ENCODE measurements at places on chromosomes 7 and 10.

DNA sequence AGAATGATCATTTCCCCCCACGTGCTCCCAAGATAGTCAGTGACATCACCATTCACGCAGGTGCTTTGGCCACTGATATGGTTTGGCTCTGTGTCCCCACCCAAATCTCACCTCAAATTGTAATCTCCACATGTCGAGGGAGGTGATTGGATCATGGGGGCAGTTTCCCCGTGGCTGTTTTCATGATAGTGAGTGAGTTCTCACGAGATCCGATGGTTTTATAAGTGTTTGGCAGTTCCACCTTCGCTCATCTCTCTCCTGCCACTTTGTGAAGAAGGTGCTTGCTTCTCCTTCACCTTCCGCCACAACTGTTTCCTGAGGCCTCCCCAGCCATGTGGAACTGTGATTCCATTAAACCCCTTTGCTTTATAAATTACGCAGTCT, 205.4 kb upstream of the SH2B2 start:
- DNase-seq, result no peak

GRCh38 chr10:77496941-77497420, 140.6 kb downstream of the KCNMA1 start:
- peak; percentile 26 for DNase-seq

GRCh38 chr10:124349996-124350280, 68.8 kb downstream of the OAT start:
- DNase-seq, result no peak

- no peak for DNase-seq
Observed at GRCh38 chr10:84196941-84197340, 2.6 kb downstream of the CDHR1 start.

- no peak for DNase-seq
Observed at GRCh38 chr10:124997771-124998623, 56.1 kb downstream of the ZRANB1 start.

DNA sequence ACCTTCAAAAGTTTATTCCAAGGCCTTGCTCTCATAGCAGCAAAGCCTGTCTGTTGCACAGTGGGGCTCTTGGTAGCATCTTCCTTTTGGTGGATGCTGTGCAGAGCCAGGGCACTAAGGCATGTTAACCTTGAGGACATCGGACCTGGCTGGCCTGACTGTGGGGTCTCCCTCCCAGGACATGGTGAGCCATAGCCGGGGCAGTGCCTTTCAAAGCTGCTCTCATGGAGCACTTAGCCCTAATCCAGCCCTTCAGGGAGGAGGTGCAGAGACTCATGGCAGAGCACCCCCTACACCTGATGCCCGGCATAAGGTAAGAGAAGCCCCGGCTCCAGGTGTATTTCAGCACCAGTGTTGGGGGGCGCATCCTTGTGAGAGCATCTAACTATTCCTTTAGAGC, 941.4 kb upstream of the ZNF722 start:
- no peak for DNase-seq

GRCh38 chr10:78981257-78981969, 87.4 kb upstream of the ZMIZ1 start:
- no peak for DNase-seq

DNA sequence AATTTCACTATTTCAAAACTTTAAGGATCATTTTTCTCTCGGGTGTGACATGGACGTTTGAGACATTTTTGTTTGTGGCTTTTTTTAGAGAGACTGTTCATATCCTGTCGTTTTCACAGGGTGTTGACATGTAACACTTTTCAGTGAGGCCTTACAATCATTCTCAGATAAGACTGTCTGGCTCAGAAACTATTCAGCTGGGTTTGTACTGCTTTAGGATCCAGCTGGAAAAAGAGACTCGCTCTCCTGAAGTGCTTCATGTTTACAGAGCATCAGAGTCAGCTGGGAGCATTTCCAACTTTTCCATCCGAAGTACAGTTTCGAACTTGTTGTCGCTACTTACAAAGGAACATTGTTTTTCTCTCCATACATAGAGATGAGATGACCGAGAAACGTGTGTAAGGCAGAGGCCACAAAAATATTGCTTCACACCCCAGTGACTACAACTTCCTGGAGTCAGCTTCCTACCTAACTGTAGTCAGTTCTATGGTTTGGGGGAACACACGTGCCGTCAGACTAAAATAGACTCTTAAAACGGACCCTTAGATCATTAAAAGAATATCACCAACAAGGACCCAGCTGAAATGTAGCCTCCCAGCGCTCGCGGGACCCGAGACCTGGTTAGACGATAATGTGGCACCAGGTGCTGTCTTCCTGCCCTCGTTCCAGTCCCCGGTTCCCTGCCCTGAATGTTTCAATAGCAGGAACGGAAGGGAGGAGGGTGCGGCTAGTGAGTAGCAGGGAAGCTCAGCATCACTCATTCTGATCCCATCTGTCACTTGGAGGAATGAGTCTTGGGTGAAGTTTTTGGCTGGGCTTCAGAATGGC, 78.0 kb downstream of the MKI67 start:
- no peak for DNase-seq

DNA sequence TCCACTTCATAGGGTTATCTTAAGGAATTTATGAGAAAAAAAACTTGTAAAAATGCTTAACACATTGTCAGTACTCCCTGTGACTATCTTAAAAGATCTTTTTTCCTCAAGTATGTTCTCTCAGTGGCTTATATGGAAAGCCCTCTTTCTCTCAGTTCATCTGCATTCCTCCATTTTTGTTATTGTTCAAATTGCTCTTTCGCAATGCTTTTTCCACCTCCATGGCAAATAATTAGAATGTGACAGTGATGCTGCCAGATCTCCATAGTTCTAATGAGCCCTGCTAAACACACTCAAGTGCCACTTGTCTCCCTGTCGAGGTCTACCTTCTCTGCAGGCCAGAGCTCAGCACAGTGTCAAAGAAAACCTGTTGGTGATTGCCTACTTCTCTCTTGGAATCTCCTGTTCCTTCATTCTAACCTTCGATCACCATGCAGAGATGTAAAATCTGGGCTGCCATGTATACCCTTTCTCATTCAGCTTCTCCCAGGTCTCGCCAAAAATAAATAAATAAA, 37.2 kb upstream of the ABCB5 start:
- no peak for DNase-seq

DNA sequence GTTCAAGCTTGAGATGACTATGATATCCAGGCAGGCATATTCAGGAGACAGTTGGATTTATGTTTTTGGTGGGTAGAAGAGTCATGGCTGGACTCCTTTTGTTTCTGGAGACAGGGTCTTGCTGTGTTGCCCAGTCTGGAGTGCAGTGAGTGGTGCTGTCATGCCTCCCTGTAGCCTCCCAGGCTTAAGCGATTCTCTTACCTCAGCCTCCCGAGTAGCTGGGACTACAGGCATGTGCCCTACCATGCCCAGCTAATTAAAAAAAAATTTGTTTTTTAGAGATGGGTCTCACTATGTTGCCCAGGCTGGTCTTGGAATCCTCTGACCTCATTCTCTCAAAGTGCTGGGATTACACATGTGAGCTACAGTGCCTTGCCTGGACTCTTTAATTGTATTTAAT, 62.0 kb downstream of the ADK start:
- DNase-seq, result no peak

DNA sequence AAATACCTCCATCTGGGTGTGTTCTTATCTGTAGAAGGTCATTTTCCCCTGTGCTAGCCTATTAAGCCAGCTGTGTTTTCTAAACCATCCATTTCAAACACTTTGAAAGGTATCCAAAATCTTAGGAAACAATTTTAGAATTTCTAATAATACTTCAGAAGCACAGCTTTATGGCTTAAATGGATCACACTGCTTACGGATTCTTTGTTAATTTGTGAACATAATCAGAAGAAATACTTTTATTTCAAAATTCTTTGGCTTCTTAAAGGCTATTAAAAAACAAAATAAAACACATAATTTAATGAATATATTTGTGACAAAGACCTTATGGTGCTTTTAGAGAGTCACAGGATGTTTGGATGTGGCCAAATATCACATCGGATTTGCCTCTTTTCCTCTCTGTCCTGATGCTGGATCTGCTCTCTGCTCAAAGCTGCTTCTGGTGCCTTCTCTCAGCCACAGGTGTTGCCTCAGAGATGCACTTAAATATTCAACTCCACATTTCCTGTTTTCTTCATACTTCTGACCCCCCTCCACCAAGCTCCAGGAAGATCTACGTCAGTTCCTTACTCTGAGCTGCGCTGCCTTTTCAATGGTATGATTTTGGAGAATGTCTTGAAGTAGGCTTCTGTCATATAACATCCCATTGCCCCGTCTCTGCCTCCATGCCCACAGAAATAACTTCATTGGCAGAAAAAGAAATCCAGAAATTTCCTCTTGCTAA, 230.6 kb downstream of the MLLT10 start:
- DNase-seq, result no peak

DNA sequence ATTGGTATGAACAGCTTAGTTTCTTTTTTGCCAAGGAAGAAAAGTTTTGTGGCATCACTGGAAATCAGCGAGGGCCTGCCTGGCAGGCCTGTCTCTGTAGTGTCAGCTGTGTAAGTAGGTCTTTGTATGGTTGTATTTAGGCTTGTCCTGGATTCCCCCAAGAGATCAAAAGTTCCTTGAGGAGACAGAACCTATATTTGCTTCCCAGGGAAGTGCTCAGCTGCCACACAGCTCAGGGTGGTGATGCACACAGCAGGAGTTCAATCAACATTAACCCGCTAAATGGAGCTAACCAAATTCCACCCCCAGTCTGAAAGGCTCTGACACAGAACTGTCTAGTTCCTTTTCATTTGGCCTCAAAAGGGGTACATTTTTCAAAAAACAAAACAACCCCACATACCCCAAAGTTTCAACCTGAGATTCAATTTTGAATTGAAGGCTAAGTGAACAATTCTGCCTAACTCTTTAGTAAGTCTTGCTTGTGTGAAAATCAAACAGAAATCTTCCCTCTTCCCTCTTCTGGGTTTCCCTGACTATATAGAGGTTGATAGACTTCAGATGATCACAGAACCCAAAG, 124.4 kb downstream of the CLEC2L start:
- no peak for DNase-seq

- DNase-seq, result peak; percentile 56
Observed at GRCh38 chr7:158394936-158395335, 192.7 kb downstream of the PTPRN2 start.

- no peak for DNase-seq
Observed at GRCh38 chr7:151592868-151593486, 73.3 kb upstream of the RHEB start.

DNA sequence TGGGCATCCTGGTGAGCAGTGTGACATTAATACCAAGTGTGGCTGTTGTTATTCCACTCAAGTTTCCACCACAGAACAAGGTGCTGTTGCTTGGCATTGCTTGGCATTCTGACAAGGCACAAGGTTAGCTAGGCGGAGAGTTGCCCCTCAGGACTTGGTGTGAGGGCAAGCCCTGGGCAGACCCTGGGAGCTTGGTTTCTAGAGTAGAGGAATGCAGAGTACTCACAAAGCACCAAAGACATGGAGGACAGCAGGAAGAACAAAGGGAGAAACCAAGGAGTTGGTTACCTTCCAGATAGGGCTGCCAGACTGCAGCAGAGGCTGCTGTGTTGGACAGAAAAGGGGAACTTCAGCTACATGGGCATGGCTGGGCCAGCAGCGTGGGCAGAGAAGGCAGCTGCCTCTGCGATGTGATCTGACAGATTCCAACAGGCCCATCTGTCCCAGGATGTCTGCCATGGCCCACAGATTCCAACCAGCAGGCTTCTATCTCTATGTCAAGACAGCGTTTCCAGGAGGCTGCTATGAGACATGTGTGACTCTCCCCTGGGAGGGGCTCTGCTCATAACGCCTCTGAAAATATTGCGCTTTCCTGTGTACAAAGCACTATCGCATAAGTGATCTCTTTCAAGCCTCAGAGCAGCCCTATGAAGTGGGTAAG, 1.8 kb downstream of the GOLGA7B start:
- no peak for DNase-seq

- no peak for DNase-seq
Observed at GRCh38 chr10:84581976-84582375, 253.6 kb downstream of the CCSER2 start.

- DNase-seq, result peak; percentile 64
Observed at GRCh38 chr10:86795353-86795752, 38.9 kb downstream of the BMPR1A start.

DNA sequence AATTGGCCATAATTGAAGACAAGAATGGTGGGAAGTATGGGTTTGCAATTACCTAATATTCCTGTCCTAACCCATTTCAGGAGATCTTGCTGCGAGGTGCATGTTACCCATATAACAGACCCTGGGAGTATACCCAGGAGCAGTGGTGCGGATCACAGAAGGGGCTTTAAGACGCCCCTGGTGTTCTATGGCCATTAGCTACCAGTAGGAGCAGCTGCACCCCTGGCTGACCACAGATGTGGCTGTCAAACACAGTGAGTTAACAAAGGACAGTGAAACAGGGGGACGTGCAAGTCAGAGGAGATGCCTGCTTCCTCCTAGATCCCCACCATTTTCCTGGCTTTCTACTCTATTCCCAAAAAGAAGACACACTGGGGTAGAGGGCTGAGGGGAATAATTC, 25.2 kb downstream of the AOC1 start:
- DNase-seq, result no peak

- DNase-seq, result no peak
Observed at GRCh38 chr7:71793251-71793650, 618.9 kb downstream of the CALN1 start.

DNA sequence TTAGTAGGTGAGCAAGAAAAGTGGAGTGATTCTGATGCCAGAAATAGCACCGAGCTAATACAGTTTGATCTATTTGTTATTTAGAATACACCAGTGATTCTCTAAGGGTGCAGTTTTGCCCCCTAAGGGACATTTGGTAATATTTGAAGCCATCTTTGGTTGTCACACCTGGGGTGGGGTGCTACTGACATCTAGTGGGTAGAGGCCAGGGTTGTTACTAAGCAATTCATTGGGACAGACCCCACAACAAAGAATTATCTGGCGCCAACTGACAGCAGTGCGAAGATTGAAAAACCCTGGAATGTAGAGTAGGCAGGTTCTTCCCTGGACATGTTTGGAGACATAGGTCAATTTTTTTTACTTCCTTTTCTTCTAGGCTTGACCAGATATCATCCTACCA, 14.6 kb downstream of the PALS2 start:
- peak; percentile 40 for DNase-seq

DNA sequence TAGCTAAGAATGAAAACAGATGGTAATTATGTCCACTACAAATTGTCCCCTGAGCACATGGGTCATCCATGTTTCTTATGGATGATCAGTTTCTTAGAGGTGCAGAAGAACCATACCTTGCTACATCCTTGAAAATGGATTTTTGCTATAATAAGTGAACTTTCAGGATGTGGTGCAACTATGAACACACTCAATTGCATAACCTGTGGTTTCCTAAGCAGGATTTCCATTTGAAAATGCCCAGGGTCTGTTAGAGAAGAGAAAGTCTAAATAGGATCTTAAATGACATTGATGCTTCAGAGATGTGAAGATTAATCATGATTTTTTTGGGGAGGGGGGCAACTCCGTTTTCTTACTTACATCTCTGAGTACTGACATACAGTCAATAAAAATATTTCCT, 39.6 kb upstream of the CACNB2 start:
- DNase-seq, result no peak

DNA sequence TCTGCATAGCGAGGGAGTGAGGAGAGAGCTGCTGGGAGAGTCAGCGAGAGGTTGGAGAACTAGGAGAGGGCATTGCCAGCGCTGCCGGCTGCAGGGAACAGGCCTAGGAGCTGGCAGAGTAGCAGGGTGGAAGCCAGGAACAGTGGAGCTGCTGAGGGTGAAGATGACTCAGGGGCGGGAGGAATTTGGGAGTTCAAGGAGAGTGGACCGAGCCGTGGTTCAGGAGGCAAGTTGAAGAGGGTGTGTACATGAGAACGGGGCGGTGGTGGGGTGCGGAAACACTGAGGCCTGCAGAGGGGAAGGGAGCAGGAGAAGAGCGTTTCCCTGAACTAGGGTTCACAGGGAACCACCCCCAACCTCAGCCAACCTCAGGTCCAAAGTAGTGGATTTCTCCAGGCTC, 31.5 kb downstream of the HIF1AN start:
- no peak for DNase-seq

- DNase-seq, result no peak
Observed at GRCh38 chr10:14250496-14251076, 80.1 kb downstream of the FRMD4A start.

All from neuronal stem cell (in vitro differentiated cells).